ENCODE measurements at places on chromosomes 16 and 17.

DNA sequence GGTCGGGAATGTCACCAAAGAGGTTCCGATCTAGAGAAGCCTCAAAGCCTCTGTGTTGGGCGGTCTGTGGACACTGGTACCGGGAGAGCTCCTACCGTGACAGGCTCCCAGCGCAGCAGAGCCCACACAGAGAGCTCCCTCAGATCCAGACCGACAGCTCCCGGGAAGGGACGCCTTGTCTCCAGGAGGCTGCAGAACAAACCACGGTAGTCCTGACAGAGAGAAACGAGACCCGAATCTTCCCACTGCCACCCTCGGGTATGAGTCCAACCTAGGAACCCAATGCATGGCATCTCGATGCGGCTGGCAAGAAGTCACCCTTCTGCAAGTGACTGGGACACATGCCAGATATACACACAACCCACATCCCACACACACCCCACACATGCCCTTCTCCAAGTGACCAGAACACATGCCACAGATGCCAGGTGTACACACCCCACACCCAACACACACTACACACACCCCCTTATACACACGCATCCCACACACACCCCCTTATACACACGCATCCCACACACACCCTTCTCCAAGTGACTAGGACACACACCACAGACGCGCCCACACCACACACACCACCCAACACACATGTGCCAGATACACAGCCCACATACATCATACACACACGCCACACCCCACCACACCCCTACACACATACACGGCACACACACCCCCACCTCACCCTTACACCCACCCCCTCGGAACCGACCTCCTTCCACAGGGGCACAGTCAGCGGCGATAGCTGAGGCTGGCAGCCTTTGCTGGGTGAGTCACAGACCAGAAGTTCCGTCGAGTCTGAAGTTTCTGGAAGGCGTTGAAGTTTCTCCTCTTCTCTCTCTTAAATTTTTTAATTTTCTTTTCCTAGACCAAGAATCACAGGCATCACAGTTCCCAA lies 15.9 kb upstream of the CYTH1 start:
- no peak for DNase-seq

GRCh38 chr17:81641825-81642489 lies 5.0 kb downstream of the TSPAN10 start:
- peak; percentile 63 for DNase-seq

DNA sequence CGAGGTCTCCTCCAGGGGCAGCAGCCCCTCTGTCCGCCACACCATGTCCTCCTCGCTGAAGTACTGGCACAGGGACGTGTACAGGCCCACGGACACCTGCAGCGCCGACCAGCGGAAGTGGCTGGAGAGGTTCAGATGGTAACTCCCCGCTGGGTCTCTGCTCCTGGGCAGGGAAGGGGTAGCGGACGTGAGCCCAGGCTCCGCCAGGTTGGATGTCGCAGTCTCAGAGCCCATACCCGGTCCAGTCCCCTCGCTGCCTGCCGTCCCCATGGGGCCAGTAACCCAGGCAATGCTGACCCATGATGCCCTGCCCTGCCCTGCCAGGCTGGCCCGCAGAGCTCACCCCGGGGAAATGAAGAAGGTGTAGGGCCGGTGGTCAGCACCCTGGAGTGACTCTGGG lies 33.2 kb downstream of the PKD1 start:
- no peak for DNase-seq

- no peak for DNase-seq
Measured at GRCh38 chr16:25764466-25764865, 72.7 kb downstream of the HS3ST4 start.

DNA sequence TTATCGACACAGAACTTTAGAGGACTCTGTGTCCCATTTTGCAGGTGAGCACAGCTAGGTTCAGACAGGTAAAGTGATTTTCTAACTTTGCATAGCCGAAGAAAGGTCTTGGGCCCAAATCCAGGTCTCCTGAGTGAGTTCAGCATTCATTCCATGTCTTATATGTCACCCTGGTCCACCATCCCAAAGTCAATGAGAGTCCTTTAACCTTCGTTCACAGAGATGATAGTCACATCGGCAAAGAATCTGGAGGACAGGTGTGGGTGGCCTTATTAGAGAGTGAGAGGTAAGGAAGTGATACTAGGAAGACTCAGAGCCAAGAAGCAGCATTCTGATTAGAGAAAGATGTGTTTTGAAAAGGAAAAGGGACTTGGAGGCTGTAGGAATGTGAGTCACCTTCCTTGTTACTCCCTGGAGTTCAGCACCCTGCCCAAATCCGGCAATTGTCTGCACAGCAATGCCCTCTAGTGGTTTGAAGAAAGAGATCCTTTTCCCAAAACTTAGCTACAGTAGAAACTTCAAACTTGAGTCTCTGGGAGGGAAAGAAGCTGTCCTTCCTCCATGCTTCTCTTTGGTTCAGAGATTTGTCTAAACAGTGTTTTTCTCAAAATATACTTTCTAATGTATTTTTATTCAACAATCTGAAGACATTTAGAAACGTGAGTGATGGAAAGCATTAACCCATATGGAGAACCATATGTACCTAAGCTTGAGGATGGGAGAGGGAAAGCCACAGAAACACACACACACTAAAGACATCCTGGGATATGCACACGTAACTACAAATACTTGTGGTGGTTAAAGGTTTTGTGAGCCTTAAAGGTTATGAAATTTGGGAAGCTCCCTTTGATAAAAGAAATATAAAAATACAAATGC lies 96.4 kb upstream of the SHISA6 start:
- DNase-seq, result peak; percentile 2

GRCh38 chr17:17808706-17809432 lies 27.9 kb downstream of the SREBF1 start:
- peak; percentile 43 for DNase-seq

GRCh38 chr16:4327386-4328045 lies 11.6 kb downstream of the GLIS2 start:
- DNase-seq, result no peak

GRCh38 chr17:81967533-81968395 lies 6.8 kb upstream of the NOTUM start:
- peak; percentile 63 for DNase-seq

DNA sequence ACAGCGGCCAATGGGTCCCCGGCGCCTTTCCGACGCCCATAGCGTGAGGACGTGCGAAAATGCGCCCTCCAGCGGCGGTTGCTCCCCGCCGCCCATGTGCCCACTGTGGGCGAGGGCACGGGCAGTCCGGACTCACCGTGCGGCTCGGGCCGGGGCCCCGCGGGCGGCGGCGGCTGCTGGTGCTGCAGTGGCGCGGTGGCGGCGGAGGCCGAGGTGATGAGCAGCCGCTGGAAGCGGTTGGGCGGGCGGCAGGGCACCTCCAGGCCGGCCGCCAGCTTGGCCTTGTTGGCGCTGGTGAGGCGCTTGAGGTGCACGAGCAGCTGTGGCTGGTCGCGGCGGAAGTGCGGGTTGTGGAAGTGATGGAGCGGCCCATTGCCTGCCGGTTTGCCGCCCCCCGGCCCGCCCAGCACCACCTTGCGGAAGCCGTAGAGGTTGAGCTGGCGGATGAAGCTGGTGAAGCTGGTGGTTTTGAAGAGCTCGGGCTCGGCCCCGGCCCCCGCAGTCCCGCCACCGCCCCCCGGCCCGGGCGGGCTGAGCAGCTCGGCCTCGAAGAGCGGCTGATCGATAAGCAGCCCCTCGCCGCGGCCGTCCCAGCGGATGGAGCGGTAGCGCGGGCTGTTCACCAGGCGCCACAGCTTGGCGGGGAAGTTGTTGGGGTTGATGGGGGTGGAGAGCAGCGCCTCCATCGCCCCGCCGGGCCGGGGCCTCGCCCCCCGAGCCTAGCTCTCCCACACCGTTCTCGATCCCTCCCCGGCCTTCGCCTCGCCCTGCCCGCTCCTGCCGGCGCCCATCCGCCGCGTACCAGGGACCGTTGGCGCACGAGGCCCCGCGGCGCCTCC lies at the start of gene HSF5:
TSS of gene HSF5 (minus strand) at position 820 of the 839 bp plus-strand sequence. CDS start at position 686, 134 bp downstream.
- no peak for DNase-seq

GRCh38 chr17:42310787-42311215 lies 22.5 kb downstream of the STAT5A start:
- DNase-seq, result no peak

DNA sequence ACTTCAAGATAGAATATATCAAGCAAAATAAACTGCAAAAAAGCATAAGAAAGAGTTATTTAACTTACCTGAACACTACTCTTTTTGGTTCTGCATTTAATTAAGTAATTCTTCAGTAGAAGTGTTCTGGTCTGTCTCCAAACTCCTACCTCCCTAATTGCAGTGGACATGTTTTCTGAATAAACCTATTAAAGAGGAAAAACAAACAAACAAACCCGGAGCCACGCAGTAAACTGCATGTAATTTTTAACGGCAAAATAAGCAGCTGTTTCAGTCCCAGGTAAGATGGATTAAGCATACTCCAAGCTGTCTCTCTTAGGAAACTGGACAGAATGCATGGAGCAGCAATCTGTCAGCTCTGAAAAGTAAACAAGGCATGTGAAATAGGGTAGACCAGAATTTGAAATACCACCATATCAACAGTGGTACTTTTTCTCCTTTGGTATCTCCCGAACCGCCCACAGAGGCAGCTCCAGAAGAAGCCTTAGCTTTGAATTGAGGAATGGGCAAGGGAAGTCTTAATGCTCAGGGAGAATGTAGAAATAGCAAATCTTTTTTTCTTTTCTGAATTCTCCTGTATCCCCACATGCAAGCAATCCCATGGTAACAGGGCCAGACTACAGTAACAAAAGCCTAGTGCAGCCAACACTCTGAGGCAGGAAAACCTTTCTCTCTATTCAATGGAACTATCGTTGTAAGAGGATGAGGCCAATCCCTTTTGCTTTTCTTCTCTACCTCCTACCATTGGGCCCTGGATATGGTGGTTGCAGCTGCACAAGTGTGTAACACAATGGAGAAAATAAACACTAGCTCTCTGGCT lies 12.5 kb downstream of the ABCA5 start:
- peak; percentile 61 for DNase-seq

DNA sequence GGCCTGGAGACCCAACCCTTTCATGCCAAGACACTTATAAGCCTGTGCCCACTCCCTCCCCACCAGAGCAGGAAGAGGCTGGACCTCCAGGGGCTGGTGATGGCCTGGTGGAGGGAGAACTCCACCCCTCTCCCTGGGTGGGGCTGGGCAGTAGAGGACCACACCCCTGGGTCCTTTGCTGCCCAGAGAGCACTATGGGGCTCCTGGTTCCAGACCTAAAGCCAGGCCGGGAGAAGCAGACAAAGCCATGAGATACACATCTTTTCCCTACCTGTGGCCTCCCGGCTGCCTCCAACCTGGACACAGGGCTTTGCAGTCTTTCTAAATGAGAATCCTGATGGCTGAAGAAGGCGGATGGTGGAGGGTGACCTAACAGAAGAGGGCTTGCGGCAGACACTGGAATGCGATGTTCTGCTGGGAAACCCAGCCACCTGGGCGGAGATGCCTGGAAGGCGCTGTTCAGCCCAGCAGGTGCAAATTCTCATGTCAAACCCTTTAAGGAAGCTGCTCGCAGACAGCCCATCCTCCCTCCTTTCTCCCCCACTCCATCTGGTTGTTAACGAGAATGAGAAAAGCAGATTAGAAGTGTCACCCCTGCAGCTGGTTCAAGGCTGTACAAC lies 43.9 kb upstream of the KIFC3 start:
- DNase-seq, result no peak

GRCh38 chr17:44591206-44591605 lies 33.9 kb downstream of the FZD2 start:
- DNase-seq, result no peak
